ENCODE measurements at places on chromosomes 2 and 18.

GRCh38 chr2:111099402-111099801, 21.3 kb upstream of the BCL2L11 start:
- no peak for DNase-seq

DNA sequence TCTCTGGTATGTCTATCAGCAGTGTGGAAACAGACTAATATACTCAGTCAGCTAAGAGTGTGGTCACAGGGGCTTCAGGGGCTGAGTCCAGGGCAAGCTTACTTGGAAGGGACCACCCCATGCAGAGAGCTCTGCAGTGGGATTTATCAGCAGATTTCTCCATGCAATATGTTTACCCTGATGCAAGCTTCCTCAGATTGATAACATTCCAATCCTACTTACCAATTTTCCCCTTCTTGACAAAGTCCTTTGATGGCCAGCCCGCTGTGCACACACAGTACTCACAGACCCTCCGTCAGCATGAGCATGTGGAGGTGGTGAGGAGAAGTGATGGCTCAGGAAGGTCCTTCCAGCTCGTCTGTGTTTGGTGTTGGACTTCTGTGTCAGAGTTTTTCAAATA, 51.8 kb downstream of the SH3RF3 start:
- DNase-seq: no peak

- no peak for DNase-seq
Observed at GRCh38 chr2:161136696-161137324, 23.4 kb upstream of the TANK start.

DNA sequence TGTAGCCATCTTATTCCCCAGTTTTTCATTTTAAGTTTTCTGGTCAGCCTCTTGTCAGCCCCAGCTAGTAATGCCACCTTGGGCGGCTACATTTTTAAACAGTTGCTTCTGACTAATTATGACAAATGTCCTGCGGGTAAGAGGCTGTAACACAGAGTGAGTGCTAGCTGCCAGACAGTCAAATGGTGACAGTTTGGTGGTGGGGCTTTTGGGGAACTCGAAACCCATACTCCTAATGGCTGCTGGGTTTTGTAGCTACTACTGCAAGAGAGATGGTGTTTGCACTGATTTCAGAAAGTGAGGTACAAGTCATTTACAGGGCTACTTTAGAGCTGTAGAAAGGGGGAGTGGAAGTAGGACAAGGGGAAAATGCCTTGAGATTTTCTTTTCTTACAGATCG, 48.2 kb downstream of the ZCCHC2 start:
- DNase-seq: no peak

- DNase-seq: no peak
Observed at GRCh38 chr2:20604951-20605381, 45.9 kb downstream of the HS1BP3 start.

DNA sequence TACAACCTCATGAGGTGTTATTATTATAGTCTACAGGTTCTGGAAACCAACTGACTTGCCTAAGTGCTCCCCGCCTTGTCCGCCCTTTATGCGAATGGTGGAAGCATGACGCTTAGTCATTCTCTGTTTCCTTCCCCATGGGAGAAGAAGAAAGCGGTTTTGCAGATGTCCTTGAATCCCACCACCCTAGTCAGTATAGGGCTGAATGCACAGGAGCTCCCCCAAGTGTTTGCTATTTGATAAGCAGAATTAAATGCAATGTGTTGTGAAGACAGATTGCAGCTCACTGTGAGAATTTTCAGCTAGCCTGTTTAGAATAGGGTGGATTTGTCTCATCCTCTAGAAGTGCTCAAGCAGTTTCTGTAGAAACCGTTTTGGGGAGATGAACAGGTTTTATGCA, 652.0 kb downstream of the DCC start:
- DNase-seq: no peak

DNA sequence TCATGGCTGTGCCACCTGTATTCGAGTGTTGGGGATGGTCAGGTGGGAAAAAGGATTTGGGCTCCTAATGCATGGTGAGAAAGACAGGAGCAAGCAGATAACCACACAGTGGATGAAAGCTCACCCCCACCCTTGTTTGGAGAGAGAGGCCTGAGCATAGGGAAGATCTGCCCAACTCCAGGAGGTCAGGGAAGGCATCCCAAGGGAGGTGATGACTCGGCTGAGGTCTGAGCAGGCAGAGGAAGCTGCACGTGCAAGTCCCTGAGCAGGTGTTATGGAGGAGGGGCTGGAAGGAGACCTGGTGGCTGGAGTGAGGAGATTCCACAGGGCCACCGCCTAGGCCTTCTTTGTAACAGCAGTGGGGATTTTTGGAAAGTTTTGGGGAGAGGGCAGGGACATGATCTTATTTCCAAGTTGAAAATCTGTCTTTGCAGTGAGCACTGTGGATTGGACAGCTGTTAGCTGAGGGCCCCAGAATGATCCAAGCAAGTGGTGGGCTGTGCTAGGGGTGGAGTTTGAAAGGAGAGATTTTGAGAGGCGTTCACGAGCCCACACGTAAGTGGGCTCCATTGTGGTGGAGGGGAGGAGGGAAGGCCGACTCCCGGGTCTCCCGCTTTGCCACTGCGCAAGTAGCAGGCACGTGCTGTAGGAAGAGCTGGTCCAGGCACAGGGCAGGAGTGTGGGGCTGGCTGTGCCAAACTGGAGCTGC, 228.5 kb downstream of the GLI2 start:
- no peak for DNase-seq

- DNase-seq: no peak
Observed at GRCh38 chr2:118645876-118646275, 201.6 kb downstream of the EN1 start.

GRCh38 chr18:13481820-13482617, 244.3 kb downstream of the FAM210A start:
- no peak for DNase-seq

DNA sequence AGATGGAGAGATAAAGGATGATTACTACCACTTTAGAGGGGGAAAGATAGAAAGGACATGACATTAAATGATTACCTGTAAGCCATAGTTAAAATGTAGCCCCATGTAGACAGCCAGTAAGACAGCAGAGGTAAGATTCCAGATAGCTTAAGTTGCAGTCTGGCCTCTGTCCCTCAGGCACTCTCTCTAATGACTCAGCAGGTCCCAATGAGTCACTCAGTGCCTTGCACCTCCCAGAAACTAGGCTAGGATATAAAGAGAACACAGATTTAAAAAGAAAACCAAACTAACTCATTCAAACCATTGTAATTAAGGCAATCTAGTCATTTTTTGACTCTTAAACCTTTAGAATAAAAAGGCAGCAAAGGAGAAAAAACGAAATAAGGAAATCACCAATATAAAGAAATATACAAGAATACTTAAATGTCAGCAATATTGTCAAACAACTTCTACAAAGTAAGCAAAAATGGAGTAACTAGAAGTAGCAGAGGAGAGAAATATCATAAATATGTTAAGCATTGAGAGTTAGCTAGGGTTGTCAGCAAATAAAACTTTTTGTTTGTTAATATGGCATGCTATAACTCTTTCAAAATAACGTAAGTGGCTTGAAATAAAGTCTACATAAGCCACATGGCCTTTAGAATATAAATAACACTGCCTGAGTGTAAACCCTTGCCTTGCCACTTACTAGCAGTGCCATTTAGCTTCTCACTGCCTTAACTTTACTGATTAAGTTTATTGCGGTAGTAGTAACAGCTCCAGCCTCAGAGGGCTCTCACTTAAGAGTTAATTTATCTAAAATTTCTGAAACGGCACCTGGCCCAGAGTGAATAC, 48.5 kb downstream of the SOCS6 start:
- no peak for DNase-seq

- no peak for DNase-seq
Observed at GRCh38 chr2:47096451-47096850, 58.7 kb downstream of the STPG4 start.

DNA sequence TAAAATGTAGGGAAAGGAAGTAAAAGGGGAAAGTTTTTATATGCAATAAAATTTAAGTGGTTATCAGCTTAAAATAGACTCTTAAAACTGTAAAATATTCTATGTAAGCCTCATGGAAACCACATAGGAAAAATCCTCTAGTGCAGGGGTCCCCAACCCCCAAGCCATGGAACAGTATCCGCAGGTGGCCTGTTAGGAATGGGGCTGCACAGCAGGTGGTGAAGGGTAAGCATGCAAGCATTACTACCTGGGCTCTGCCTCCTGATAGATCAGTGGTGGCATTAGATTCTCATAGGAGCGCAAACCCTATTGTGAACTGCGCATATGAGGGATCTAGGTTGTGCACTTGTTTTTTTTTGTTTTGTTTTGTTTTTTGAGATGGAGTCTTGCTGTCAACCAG, 1409.3 kb upstream of the CDH2 start:
- DNase-seq: no peak

DNA sequence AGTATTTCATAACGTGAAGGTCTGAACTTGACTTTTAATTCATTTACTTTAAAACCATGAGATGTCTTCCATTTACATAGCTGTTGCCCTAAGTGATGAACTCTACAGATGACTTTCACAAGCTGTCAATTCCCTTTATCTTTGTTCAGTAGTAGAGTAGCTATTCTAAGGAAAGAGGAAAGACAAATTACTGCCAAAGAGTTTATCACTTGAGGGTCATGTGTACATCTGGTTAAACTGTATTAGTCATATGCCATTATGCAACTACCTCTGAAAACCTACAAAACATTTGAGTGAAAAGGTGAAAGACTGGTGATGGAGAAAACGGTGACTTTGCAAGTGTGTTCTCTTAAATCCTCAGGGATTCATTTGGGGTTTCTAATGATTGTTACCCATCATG, 763.9 kb downstream of the TMEM182 start:
- DNase-seq: no peak

- no peak for DNase-seq
Observed at GRCh38 chr2:50309503-50309902, 722.4 kb downstream of the NRXN1 start.

GRCh38 chr18:26813043-26813442, 52.5 kb downstream of the AQP4 start:
- DNase-seq: peak; percentile 24

GRCh38 chr2:134282629-134283400, 28.9 kb downstream of the MGAT5 start:
- no peak for DNase-seq

- no peak for DNase-seq
Observed at GRCh38 chr2:100397118-100397860, 20.2 kb downstream of the CHST10 start.

DNA sequence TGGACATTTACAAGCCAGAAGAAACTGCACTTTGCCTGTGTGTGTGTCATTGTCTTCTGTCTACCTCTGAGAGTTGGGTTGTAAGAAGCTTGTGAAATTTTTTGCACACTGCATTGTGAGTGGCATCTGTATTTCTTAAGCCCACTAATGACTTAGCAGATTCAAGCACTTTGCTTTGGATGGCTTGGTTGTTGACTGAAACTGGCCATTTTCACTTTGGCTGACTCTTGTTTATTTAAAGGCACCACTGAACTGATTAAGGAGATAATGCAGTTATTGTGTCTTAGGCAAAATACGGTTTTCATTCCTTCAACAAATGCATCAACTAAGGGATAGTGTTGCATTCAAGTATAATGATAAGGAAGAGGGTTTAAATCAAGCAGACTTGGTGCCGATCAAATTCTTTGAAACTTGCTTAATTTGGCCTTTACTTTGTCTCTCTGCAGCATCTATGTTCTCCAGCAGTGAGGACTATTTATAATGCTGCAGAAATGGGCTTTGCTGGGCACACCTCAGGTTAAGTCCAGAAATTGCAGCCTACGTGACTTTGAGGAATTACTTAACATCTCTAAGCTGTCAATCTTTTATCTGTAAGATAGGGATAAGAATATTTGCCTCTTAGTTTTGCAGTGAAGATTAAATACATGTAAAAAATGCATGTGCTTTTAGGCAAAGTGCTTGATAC, 142.0 kb downstream of the CCDC85A start:
- DNase-seq: no peak

DNA sequence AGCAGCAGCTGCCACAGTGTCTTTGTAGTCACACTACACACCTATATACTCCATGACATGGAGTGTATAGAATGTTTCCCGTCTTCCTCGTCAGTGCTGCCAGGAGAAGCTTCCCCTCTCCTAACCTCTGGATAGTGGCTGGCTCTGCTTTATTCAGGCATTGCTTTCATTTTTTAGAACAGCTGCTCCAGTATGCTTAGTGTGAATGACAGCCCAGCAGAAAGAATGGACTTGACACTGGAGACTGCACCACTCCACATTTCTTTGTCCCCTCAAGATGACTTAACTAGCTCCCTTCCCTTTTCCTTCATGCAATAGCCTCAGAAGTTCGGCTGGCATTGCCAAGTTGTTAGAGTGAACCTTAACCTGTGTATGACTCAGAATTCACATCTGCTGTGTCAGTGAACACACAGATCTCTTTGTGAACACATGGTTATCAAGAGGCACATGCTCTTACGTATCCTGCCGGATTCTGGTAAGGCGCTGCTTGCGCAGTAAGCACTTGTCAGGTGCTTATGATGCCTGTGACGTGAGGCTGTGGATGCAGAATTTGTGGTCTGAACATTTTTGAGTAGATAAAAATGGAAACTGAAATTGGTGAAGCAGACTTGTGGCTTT, 73.9 kb downstream of the NEDD4L start:
- DNase-seq: no peak

DNA sequence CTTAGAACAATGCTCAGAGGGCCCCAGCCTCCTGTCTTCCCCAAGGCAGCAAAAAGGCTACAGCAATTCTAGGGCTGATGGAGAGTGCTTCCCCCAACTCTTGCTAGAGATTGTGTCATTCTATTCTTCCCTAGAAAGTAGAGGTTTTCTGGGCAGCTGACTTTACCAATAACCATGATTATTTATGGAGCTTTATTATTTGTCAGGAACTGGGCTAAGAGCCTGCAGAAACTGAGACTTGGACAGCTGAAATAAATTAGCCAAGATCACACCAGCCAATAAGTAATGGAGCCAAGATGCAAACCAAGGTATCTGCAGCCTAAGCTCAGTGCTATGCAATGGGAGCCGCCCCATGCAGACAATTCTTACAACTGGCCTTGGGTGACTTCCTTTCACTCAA, 84.8 kb downstream of the CCBE1 start:
- DNase-seq: no peak

DNA sequence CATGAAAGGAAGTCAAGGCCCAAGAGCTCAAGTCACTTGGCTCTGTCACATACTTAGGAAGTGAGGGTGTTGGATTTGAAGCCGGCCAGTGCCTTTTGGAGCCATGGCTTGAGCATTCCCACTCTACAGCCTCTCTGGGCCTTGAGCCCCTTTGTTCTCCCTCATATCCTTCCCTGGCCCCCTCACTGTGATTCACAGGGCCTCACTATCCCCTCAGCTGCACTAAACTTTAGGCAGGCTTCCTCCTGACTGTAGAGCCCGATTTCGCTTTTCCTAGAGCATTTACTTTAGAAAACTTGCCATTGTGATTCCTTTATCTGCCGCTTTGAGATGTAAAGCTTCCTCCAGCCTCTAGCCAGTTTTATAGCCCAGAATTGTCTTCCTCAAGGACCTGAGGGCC, 107.6 kb downstream of the FBXO15 start:
- DNase-seq: no peak

GRCh38 chr2:235001237-235002133, 49.7 kb downstream of the SH3BP4 start:
- DNase-seq: no peak

All from right renal pelvis (tissue), 4 donors.